ENCODE measurements at places on chromosomes 3 and 15. TPM values are rescaled to one million over a fixed set of nuclear protein-coding genes. Genes with fewer than 3 reads are reported as not detected.

Gene ZDHHC3
- 94.1 TPM for total RNA-seq

Gene SLC51B
- total RNA-seq, result not detected

Gene MYL3
- total RNA-seq, result not detected

Gene FHIT
- 2.0 TPM for total RNA-seq

Gene RNU5B-1
- total RNA-seq, result not detected

Gene VILL
- total RNA-seq, result 2.2 TPM

Gene SLC22A14
- under 0.01 TPM for total RNA-seq

Gene OIP5
- 3.3 TPM for total RNA-seq

Gene SPSB4
- under 0.01 TPM for total RNA-seq

Gene HIGD2B
- not detected for total RNA-seq

Gene NEK10
- total RNA-seq, result 1.9 TPM

Gene TRIM59
- 12.5 TPM for total RNA-seq

Gene PLSCR5
- not detected for total RNA-seq

Gene CYP1A1
- 39.8 TPM for total RNA-seq

Gene GAP43
- not detected for total RNA-seq

Gene IQCH
- total RNA-seq, result 1.0 TPM

Gene SIDT1
- total RNA-seq, result not detected

Gene TOPAZ1
- total RNA-seq, result not detected

Gene CHST2
- total RNA-seq, result 3.7 TPM

Gene FBXW12
- total RNA-seq, result not detected

Gene XCR1
- total RNA-seq, result not detected

Gene MEIS2
- total RNA-seq, result 6.3 TPM

Gene AADAC
- total RNA-seq, result 0.13 TPM

Gene PPP1R2
- total RNA-seq, result 255 TPM

Gene PLCB2
- not detected for total RNA-seq

Gene CIP2A
- 17.2 TPM for total RNA-seq

Gene RETNLB
- not detected for total RNA-seq

Gene PDIA5
- 67.3 TPM for total RNA-seq

Gene ZNF80
- not detected for total RNA-seq

Gene P3H2
- total RNA-seq, result 13.7 TPM

Gene CPEB1
- not detected for total RNA-seq

Gene GOLGA6L9
- total RNA-seq, result 0.51 TPM

Gene SEMA3G
- total RNA-seq, result 23.0 TPM

Gene SELENOK
- total RNA-seq, result 15.6 TPM

Gene CHRM5
- total RNA-seq, result 0.13 TPM

Measured in dermis microvascular lymphatic vessel endothelial cell (primary cell).